ENCODE measurements at places on chromosomes 16 and 17. TPM values are rescaled to one million over a fixed set of nuclear protein-coding genes. Genes with fewer than 3 reads are reported as not detected.

DNA sequence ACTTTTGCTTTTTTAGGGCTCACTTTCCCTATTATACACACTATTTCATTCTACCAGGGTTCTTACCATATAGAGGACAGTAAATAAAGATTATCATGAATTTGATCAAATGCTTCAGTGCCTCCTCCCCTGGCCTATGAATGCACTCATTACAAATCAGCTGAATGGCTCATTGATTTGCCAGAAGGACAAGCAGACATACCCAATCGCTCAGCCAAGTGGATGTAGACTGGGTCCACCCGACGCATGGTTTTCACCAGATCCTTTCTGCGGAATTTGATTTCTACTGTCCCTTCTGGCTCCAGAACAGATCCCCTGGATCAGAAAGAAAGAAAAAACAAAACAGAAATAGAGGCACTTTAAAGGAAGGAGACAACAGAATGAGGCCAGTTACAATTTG, 162.6 kb downstream of the AATF start:
- no peak overlapping the region for H3K27ac ChIP-seq
- H3K4me1 ChIP-seq: peaks cover 5% of the 10 kb centered on the region
- peaks cover 21% of the 10 kb centered on the region for H3K36me3 ChIP-seq
- H3K27me3 ChIP-seq: no peaks in the 10 kb centered on the region
- H3K4me3 ChIP-seq: no peak overlapping the region
- DNase-seq: no peak

GRCh38 chr17:27895940-27896535, 2.9 kb upstream of the LYRM9 start:
- H3K4me3 ChIP-seq: no peak overlapping the region
- H3K27me3 ChIP-seq: no peaks in the 10 kb centered on the region
- no peak for DNase-seq
- no peak overlapping the region for H3K27ac ChIP-seq
- peaks cover 5% of the 10 kb centered on the region for H3K4me1 ChIP-seq

Gene CLEC18C
- total RNA-seq: not detected

- no peak for DNase-seq
- no peaks in the 10 kb centered on the region for H3K4me1 ChIP-seq
- no peak overlapping the region for H3K27ac ChIP-seq
- no peak overlapping the region for H3K4me3 ChIP-seq
- no peaks in the 10 kb centered on the region for H3K27me3 ChIP-seq
Observed at GRCh38 chr16:14362774-14363371, 267.2 kb downstream of the PARN start.

DNA sequence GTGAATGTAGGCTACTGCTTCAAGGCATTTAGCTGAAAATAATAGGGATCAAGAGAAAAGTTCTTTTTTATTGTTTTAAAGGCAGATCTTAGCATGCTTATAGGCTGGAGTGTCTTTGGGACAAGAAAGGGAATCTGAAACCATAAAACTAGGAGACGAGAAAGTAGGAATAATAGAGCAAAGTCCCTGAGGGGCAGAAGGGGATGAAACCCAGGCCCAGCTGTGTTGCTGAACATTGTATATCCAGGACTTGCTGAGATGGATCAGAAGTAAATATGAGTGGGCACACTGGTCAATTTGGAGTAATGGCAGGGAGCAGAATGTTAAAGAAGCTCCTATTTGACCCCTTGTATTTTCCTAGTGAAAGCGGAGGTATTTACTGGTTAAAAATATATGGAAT, 9.3 kb downstream of the ZNF689 start:
- H3K27ac ChIP-seq: no peak overlapping the region
- H3K4me1 ChIP-seq: peaks cover 9% of the 10 kb centered on the region

DNA sequence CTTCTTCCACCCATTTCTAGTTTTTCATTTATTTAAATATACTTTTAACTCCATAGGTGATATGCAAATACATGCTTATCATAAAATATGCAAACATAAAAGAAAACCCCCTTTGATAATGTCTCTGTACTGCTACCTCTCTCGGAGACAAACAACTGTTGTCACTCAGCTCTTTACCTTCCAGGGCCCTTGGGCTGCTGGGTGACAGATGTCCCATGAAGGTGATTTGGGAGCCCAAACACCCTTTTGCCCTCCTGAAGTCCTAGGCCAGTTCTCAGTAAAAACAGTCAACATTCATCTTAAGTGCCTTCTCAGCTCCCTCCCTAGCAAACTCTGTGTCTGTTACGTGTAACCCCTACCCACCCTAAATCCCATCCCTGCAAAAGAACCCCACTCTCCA, 37.5 kb downstream of the CHD9 start:
- no peaks in the 10 kb centered on the region for H3K27me3 ChIP-seq
- H3K27ac ChIP-seq: peak overlapping the region; percentile 84
- no peaks in the 10 kb centered on the region for H3K36me3 ChIP-seq
- H3K4me1 ChIP-seq: peaks cover 59% of the 10 kb centered on the region
- no peak overlapping the region for H3K4me3 ChIP-seq

DNA sequence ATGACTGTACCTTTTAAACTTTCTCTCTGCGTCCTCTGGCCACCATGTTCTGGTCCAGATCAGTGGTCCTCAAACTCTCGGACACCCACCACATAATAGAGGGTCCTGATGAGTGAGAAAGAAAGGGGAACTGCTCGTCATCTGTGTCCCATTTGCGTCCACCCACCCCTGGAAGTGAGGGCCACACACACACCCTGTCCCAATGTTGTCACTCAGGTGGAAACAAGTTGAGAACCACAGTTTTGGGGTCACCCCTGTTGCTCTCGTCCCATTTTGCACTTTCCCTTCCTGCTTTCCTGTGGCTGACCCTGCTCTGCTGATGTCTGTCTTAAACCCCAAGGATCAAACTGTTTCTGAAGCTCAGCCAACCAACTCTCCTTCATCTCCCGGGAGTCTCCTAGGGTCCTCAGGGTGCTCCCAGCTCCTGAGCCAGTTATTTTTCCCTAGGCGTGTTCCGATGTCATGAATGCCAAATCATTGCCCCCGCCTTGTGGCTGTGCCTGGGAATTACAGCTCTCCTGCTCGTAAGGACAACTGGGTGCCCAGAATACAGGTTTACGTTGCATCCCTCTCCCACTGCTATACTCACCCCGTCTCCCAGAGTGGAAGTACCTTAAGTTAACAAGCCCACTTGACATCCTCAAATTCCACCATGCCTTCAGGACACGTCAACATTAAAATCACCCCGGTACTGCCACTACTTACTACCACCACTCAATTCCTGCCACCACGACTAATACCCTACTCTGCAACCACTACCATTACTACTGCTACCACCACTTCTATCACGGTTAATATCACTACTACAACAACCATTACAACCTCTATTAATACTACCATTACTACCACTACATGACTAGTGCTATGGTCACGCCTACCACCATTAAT, 26.0 kb upstream of the HNF1B start:
- H3K27ac ChIP-seq: no peak overlapping the region
- H3K27me3 ChIP-seq: peaks cover 8% of the 10 kb centered on the region

- H3K27ac ChIP-seq: no peak overlapping the region
- H3K27me3 ChIP-seq: no peaks in the 10 kb centered on the region
- H3K36me3 ChIP-seq: no peaks in the 10 kb centered on the region
- DNase-seq: no peak
Observed at GRCh38 chr17:29616300-29617048, 6.2 kb downstream of the CORO6 start.

DNA sequence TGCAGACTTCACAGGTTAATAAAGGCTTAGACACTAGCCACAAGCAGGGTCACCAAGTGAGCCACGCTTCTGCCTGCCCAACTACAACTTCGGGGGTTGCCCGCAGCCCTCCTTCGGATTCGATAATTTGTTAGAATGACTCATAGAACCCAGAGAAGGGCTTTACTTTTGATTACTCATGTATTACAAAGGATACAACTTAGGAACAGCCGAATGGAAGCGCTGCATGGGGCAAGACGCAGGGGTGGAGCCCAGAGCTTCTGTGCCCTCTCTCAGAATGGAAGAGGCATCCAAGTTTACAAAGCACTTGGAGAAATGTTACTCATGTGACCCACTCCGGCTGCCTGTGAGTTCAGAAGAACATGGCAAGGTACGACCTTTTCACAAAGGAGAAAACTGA, 7.5 kb upstream of the CDH5 start:
- no peak overlapping the region for H3K4me3 ChIP-seq
- no peaks in the 10 kb centered on the region for H3K4me1 ChIP-seq
- H3K27ac ChIP-seq: no peak overlapping the region
- no peaks in the 10 kb centered on the region for H3K36me3 ChIP-seq
- H3K27me3 ChIP-seq: peaks cover 11% of the 10 kb centered on the region
- no peak for DNase-seq

- H3K4me1 ChIP-seq: no peaks in the 10 kb centered on the region
- no peak for DNase-seq
- H3K27ac ChIP-seq: no peak overlapping the region
- no peaks in the 10 kb centered on the region for H3K27me3 ChIP-seq
- no peak overlapping the region for H3K4me3 ChIP-seq
Observed at GRCh38 chr17:73419881-73420280, 108.1 kb upstream of the CDC42EP4 start.

Gene LYRM9
- total RNA-seq: 34.8 TPM

Measured in adrenal gland (tissue), 19 donors.